ENCODE measurements at places on chromosomes 16 and 17. TPM values are rescaled to one million over a fixed set of nuclear protein-coding genes. Genes with fewer than 3 reads are reported as not detected.

KRT24 gene
- not detected for polyA plus RNA-seq

ITGA3 gene
- polyA plus RNA-seq: 184 TPM

DNA sequence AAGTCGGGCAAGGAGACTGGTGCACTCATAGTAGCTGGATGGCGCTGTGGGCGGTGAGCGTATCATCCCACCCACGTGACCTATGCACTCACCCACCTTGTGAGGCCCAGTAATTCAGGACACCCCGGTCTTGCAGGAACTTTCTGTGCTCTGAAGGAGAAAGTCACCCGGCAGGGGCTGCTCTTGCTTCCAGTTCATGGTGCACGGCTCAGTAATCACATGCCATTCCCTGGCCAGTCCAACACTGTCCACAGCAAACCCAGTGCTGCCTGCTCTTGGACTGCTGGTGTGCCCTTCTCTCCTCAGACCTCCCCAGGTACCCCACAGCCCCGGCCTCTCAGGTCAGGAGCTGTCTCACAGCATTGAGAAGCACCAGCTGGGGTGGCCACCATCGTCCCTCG is 16.4 kb upstream of the RHBDF2 start:
- no peak for DNase-seq

DNA sequence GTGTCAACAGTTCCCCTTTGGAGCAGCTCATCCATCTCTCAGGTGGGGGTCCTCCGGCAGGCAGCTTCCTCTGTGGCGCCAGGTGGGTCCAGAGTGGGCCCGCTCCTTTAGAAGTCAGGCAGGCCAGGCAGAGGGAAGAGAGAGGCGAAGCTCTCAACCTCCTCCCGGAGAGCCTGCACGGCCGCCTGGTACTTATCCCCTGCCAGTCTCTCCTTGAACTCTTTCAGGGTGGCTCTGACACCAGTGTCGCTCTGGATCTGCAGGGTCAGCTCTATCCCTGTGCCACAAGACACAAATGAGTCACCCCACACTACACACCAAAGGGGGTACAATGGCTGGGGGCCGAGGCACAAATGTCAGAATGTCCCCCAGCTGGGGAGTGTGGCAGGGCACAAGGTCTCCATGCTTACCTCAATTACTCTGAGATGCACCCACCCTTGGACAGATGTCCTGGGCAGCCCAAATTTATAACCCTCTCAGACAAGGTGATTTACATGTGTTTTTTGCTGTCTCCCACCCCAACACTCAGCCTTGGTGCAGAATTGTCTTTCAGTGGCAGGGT is 13.6 kb downstream of the SMCR8 start:
- DNase-seq: no peak

DNA sequence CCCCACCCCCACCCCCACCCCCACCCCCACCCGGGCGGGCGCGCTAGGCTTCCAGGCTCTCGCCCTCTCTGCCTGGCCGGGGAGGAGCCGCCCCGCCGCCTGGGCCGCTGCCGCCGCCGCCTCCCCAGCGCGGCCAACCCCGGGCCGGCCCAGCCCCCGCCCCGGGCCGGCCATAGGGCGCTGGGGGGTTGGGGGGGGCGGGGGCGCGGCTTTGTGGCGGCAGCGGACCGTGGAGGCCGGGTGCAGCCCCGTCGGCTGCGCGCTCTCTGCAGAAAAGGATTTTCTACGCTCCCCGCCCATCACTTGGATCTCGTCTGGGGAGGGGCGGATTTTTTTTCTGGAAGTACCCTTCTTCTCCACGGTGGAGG is 230.9 kb downstream of the MRTFB start:
- DNase-seq: no peak

- no peak for DNase-seq
Measured at GRCh38 chr16:70652322-70652721, 6.0 kb downstream of the IL34 start.
